Cardiac fibroblast (primary cell): ENCODE measurements at places on chromosomes 2 and 18.

DNA sequence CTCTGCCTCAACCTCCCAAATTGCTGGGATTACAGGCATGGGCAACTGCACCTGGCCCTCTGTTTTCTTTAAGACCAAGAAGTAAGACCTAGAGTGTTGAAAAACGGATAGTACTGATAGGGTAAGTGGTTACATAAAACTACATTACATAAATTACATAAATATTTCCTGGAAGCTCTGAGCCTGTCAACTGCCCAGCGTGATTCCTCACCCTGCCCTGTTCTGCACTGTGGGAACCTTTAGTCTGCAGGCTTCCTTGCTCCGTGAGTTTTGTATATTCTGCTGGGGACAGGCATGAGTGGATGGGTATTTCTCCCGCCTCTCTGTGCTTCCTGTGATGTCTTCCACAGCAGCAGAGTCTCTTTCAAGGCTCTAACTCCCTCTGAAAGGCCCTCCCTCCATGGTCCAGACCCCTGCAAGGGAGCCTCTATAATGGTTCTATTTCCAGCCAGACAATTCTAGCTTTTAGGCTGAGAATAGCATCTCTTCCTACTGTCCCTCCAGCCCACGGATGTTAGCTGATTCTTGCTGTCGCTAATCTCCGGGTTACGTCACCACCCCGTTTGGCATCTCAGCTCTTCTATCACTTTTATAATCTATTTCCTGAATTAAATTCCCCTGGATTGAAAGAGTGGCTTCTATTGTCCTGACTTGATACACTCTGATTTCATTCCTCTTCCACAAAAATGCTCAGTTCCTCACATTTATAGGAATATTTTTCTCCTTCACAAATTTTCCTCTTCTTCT, 49.5 kb upstream of the PLEKHM3 start:
- no peak for DNase-seq

DNA sequence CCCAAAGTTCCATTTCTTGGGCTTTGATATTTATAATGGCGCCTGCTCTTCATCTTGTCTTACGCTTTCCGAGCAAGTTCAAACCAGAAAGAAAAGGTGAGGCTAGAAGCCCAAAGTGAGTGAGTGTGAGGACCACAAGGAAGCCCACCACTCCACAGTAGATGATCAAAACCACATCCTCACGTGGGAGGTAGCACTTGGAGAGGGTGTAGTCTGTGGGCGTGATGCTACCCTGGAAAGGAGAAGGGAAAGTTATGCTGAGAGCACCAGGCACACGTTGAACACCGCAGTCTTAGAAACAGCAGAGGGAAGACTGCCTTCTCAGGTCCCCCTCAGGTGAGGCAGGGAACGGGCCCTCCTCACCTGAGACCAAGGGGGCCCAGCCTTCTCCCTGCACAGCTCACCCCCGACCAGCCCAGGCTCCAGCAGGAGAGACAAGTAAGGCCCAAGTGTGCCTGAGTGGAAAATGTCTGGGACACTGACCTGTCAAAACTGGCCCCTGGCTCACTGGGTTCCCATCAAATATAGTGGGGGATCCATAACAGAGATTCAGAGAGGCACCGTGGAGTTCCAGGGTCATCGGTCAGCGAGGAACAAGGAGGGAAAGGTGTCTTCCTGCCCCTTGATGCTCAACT, 23.6 kb downstream of the MPPE1 start:
- DNase-seq, result no peak

- no peak for DNase-seq
Measured at GRCh38 chr18:66874375-66874774, 270.5 kb upstream of the CDH19 start.

DNA sequence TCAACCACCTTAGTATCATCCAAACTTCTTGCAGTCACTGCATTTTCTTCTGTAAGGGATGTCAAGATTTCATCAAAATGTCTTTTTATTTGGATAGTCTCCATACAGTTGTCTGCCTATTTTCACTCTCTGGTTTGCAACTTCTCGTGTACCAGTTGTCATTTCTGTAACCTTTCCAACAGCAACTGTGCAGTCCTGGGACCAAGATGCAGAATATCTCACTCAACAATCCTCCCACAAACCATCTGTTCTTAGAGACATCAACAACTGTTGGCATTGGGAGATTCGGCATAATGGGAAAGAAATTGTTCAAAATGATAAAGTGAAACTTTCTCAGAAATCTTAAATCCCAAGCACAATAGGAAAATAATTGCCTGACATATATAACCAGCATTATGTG, 933.6 kb upstream of the SLC39A10 start:
- DNase-seq, result no peak

DNA sequence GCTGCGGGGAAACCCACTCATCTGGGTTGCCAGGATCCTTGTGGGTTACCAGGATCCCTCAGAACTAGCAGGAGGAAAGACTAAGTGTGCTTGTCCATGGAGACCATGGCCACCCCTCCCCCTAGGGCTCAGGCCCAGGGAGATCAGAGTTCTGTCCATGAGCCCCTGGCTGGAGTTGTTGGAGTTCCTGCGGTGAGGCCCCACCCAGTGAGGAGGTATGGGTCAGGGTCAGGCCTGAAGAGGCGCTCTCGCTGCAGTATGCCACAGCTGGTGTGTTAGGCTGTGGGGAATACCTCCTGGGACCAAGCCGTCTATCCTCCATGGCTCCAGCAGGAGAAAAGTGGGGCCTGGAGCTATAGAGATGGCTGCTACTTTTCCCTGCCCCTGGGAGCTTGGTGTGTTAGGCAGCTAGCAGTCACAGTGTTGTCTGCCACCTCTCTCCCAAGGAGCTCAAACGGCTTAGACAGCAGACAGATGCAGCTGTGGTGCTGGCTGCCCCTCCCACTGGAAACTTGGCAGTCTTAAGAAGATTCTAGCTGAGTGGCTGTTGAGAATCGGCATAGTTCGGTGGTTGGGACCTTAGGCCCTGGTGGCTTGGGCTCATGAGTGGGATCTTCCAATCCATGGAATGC, 240.3 kb upstream of the CELF4 start:
- no peak for DNase-seq

DNA sequence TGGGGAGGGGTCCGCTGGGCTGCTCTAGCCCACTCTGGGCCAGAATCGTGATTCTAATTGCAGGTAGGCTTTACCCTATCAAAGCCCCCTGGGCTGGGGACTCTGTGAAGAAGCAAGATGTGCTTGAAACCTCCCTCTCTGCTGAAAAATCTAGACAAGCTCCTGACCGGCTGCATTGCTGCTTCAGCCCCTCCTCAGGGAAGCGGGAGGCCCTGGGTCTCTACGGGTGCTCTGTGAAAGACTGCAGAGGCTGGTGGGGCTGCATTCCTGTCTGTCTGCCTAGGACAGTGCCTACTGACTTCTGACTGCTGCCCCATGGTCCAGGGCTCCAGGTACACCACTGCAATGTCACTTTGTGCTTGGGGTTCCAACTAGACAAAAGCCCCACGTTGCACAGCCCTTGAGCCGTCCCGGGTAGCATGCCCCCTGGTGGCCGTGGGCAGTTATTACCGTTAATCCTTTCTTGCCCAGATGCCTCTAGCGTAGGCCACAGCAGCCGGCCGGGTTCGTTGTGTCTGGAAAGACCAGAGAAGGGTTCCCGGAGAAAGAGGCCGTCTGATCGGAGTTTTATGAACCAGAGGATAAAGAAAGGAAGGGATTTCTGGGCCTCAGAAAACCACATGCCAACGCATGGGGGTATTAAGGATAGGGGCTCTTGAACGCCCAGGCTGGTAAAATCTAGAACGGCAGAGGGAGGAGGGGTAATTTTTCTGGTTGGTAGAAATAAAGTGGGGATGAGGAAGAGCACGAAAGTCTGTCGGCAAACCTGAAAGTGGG, 15.9 kb upstream of the C1QL2 start:
- DNase-seq, result peak; percentile 47

- DNase-seq, result no peak
Measured at GRCh38 chr2:31231571-31232302, 2.2 kb upstream of the EHD3 start.

DNA sequence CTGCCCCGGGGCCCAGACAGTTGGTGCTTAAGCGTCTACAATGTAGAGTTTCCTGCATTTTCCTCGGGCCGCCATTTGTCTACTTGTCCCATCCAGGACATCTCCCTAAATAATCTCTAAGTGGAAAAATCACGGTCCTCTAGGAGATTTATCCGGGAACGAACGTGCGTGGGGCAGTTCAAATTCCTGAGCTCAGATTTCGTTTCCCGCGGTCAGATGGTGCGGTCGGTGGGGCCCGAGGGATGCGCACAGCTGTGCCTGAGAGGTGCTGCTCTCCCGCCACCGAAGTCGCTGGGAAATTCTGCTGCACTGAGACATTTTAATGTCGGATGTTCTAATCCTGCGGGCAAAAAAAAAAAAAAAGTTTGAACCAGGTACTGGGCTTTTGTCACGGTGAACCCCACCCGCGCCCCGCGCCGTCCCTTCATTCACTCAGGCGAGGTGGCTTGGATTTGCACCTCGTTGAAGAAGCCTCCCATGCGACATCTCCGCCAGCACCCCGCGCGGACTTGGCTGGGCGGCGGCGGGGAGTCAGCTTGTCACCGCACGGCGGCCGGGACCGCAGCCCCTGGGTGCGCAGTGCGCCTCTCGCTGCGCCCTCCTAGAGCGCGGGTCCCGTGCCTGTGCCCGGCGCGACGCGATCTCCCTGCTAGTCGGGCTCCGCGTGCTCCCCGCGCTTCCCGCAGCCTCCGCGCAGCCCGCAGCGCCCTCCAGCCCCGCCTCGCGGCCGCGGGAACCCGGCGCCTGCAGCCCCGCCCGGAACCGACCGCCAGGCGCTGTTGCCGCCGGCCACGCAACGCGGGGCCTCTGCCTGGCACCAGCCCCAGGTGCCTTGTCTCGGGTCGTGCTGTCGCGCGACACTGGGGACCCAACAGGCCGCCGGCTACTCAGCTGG, 191.9 kb upstream of the TCF4 start:
- peak; percentile 48 for DNase-seq

- DNase-seq, result no peak
Measured at GRCh38 chr2:7858624-7859023, 823.2 kb upstream of the ID2 start.

- peak; percentile 51 for DNase-seq
Measured at GRCh38 chr2:62939735-62940491, 110.7 kb upstream of the OTX1 start.

GRCh38 chr2:163570391-163570790, 165.4 kb downstream of the FIGN start:
- DNase-seq, result no peak

GRCh38 chr18:49839012-49839411, 25.7 kb upstream of the ACAA2 start:
- peak; percentile 55 for DNase-seq

DNA sequence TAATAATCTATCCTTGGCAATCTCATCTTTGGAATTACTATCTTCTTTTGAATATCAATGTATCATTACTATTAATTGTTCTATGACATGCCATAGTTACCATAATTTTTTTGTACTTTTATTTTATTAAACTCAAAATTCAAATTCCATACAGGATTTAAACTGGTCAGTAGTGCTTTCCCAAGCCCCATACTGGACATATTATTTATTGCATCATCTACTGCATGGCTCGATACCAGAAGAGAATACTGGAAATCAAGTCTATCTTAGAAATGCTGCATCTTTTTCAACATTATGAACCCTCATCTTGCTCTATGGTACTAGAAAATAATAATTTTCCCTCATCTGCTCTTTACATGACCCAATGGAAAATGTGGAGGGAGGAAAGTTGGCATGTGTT, 9.4 kb upstream of the PDE1A start:
- no peak for DNase-seq

- no peak for DNase-seq
Measured at GRCh38 chr2:1970341-1970740, 226.0 kb upstream of the PXDN start.

DNA sequence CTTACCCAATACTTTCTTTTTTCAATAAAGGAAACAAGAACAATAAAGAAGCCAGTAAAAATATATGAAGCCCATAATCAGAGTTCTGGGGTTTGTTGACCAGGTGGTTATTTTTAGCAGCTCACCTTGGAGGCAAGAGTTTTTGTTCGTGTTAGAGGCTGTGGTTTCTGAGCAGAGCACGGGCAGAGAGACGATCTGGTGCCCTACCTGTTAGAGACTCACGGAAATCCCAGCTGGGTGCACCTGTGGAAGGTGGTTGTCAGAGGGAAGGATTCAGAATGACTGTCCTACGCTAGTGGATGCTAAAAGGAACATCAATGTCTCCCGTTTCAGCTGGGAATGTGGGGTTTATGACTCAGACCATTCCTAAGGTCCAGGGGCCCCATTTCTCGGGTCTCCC, 87.6 kb downstream of the NRP2 start:
- no peak for DNase-seq

DNA sequence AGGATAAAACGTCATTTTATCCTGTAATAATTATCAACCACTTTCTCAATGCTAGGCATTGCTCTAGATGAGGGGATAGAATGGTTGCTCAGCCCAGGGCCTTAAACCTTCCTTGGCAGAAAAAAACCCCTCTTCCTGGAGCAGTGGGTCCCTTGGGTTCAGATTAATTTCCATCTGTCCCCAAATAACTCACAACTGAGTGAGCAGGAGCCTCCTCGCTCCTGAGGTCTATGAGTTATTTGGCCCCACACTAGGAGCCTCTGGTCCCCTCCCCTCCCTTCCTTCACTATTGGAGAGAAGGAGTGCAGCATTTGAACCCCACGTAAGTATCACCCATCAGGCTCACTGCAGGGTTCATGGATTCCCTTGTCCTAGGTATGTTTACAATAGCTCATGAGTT, 157.5 kb upstream of the FHL2 start:
- DNase-seq, result no peak

- peak; percentile 14 for DNase-seq
Measured at GRCh38 chr18:40555914-40556313, 1399.1 kb upstream of the PIK3C3 start.

- DNase-seq, result no peak
Measured at GRCh38 chr2:190407246-190407661, 901 bp upstream of the MFSD6 start.

GRCh38 chr2:1224901-1225300, 188.4 kb upstream of the TPO start:
- no peak for DNase-seq

- DNase-seq, result peak; percentile 86
Measured at GRCh38 chr2:64157792-64158191, 13.6 kb upstream of the PELI1 start.

GRCh38 chr2:74867841-74868658, 34.1 kb downstream of the HK2 start:
- DNase-seq, result no peak

GRCh38 chr2:61924895-61925663, 19.6 kb downstream of the COMMD1 start:
- DNase-seq, result no peak

- peak; percentile 65 for DNase-seq
Measured at GRCh38 chr2:179569831-179570233, 291.6 kb downstream of the ZNF385B start.

- DNase-seq, result no peak
Measured at GRCh38 chr2:236527159-236527630, 42.4 kb upstream of the ACKR3 start.

GRCh38 chr2:5991305-5991968, 299.3 kb downstream of the SOX11 start:
- DNase-seq, result no peak
